ENCODE measurements at places on chromosomes 12 and 14. TPM values are rescaled to one million over a fixed set of nuclear protein-coding genes. Genes with fewer than 3 reads are reported as not detected.
A peak's percentile ranks its signal among the peaks of the same experiment; 100 is the strongest.

GRCh38 chr14:71508901-71509300, 423.3 kb upstream of the RGS6 start:
- no peak overlapping the region for H3K27ac ChIP-seq
- H3K27me3 ChIP-seq, result no peaks in the 10 kb centered on the region
- peaks cover 11% of the 10 kb centered on the region for H3K4me1 ChIP-seq
- H3K4me3 ChIP-seq, result no peak overlapping the region
- DNase-seq, result no peak

Gene IQSEC3
- total RNA-seq, result 8.8 TPM

- no peak for DNase-seq
- no peaks in the 10 kb centered on the region for H3K27me3 ChIP-seq
- H3K4me1 ChIP-seq, result peaks cover 17% of the 10 kb centered on the region
- H3K4me3 ChIP-seq, result no peak overlapping the region
- H3K27ac ChIP-seq, result no peak overlapping the region
- H3K36me3 ChIP-seq, result no peaks in the 10 kb centered on the region
Observed at GRCh38 chr14:37655418-37655817, 60.0 kb downstream of the TTC6 start.

Gene IL26
- not detected for total RNA-seq

DNA sequence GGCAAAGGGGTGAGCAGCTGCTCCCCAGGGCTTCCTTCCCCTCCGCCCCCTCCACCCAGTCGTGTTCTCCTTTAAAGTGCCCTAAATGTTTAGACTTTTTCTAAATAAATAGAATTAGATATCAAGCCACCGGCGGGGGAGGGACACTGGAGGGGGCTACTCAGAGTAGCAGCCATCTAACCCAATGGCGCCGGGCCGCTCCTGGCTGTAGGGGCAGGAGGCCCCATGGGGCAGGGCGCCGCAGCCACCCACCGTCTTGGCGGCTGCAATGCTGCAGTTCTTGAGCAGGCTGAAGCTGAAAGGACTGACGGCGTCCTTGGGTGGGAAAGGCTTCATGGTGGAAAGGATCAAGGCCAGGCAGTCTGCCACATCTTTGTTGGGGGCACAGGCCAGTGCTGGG, 13.1 kb downstream of the SLC39A5 start:
- H3K4me3 ChIP-seq, result no peak overlapping the region
- no peak overlapping the region for H3K27ac ChIP-seq
- H3K27me3 ChIP-seq, result no peaks in the 10 kb centered on the region
- no peaks in the 10 kb centered on the region for H3K4me1 ChIP-seq

DNA sequence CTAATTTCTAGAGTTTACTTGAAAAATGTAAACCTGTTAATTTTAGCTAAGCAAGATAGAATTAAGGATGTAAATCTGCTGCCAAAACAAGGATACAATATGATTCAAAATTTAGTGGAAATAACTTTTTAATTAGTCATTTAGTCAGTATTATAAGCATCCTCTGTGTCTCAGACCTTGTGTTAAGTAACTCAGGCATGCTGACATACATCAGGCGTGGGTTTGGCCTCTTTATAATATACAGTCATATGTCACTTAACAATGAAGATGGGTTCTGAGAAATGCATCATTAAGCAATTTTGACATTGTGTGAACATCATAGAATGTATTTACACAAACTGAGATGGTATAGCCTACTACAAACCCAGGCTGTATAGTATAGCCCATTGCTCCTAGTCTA, 386.9 kb downstream of the ZFP36L1 start:
- no peak overlapping the region for H3K4me3 ChIP-seq
- peak overlapping the region; percentile 36 for H3K27ac ChIP-seq
- H3K27me3 ChIP-seq, result no peaks in the 10 kb centered on the region
- H3K4me1 ChIP-seq, result peaks cover 61% of the 10 kb centered on the region
- no peak for DNase-seq

DNA sequence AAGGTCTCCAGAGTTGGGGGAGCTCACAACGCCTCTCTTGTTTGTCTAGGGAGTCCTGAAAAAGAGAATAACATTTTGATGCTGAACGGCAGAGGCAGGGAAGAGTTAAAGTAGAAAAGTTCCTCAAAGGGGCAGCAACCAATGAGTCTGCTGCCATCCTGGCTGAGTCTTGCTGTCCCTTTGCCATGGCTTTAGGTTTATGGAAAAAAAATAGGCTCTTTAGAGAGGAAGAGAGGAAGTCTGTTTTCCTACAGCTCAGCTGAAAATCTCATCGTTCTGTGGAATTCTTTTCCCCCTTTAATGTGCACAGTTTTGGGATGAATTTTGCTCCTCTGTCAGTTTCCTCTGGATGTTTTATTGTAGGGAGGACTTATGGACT, 314.8 kb upstream of the TBX3 start:
- H3K27ac ChIP-seq, result peak overlapping the region; percentile 98
- no peaks in the 10 kb centered on the region for H3K27me3 ChIP-seq
- peaks cover 82% of the 10 kb centered on the region for H3K4me1 ChIP-seq
- no peak for DNase-seq
- H3K4me3 ChIP-seq, result no peak overlapping the region

DNA sequence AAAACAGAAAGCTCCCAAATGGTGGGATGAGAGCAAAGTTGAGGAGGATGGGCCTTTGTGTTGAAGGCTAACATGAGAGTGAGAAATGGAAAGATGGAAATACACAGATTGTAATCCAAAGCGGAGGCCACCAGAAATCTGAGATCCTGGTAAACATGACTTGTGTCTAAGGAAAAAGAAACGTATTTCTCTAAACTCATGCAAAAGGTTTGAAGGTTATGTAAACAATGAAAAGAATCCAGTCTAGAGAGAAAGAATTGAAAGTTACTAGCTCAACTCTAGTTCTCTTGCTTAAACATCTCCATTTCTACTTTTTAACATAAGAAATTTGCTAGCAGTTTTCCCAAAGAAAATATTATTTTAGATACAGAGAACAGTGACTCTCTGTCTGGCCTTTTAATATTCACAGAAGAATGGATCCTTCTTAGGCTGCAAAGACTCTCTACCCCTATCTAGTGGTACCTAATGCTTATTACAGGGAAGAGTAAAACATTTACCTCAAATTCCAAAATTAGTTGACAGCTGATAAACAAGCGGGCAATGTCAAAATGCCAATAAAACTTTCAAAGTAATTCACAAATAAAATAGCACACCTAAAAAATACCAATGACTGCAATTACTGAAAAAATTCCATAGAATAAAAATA, 75.8 kb upstream of the SOX5 start:
- H3K27me3 ChIP-seq, result no peaks in the 10 kb centered on the region
- DNase-seq, result no peak
- no peak overlapping the region for H3K4me3 ChIP-seq
- H3K36me3 ChIP-seq, result no peaks in the 10 kb centered on the region

Gene ISM2
- 0.24 TPM for total RNA-seq

DNA sequence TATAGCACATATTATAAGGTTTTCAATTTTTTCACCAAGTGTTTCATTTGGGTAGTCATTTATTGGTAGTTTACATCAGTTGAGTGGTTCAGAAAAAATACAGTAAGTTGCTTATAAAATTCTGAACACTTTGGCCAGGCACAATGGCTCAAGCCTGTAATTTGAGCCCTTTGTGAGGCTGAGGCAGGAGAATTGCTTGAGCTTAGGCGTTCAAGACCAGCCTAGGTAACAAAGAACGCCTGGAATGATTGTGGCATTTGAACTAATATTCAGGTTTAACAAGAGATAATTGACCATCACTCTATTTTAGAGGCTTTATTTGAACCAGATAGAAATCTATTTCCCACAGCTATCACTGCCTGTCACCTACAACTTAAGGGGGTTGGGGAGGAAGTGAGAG, 22.7 kb downstream of the HIF1A start:
- no peak overlapping the region for H3K4me3 ChIP-seq
- H3K36me3 ChIP-seq, result peaks cover 9% of the 10 kb centered on the region
- DNase-seq, result no peak
- H3K4me1 ChIP-seq, result peaks cover 35% of the 10 kb centered on the region

DNA sequence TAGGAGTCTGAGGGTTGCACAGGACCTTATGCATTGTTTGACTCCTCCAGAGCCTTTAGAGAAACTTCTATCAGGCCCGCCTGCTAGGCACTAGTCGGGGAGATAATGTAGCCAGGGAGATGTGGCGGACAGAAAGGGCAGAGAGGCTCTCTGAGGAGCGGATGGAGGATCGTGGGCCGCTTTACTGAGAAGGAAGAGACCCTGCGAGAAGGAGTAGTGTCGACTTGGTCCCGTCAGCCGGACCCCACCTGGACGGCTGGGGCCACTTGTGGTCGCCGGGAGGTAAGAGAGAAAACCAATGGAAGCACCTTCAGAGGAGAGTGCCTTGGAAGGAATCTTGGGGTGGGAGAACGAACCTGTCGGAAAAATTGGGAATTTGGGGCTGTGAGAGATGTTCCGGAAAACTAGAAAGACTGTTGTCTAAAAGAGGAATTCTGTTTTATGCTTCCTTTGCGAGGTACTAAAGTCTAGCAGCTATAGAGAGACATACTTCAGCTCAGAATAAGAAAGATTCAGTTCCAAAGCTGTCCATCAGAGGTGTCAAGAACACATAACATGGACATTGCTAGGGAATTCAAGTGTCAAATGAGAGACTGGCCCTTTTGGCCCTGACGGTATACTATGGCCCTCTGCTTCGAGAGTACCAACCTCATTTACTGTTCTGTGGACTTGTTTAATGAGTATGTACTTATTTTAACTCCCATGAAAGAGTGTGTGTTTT, 660 bp upstream of the MCRS1 start:
- peaks cover 17% of the 10 kb centered on the region for H3K36me3 ChIP-seq
- H3K4me3 ChIP-seq, result peak overlapping the region; percentile 97
- no peak for DNase-seq
- H3K4me1 ChIP-seq, result peaks cover 16% of the 10 kb centered on the region
- H3K27ac ChIP-seq, result peak overlapping the region; percentile 99

DNA sequence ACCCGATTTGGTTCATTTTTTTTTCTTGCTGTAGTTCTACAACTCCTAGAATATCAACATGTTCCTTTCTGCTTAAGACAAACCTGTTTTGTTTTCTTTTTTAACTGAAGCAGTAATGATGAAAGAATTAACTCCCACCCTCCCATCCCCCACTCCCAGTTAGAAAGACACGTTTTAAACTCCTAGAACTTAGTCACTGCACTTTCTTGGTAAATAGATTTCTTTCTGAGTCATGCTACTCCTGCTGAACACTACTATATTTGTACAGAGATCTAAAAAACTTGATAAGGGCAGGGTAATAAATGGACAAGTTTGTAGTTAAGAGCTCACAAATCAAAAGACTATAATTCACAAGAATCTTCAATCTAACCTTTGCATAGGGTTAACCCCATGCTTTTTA, 118.9 kb upstream of the PTPRB start:
- H3K4me3 ChIP-seq, result no peak overlapping the region
- H3K27me3 ChIP-seq, result peaks cover 40% of the 10 kb centered on the region
- peak overlapping the region; percentile 13 for H3K27ac ChIP-seq
- no peak for DNase-seq
- no peaks in the 10 kb centered on the region for H3K36me3 ChIP-seq
- H3K4me1 ChIP-seq, result peaks cover 38% of the 10 kb centered on the region

GRCh38 chr14:75476274-75476995, 45.8 kb upstream of the BATF start:
- H3K4me3 ChIP-seq, result no peak overlapping the region
- peaks cover 17% of the 10 kb centered on the region for H3K36me3 ChIP-seq
- no peaks in the 10 kb centered on the region for H3K27me3 ChIP-seq
- DNase-seq, result no peak

DNA sequence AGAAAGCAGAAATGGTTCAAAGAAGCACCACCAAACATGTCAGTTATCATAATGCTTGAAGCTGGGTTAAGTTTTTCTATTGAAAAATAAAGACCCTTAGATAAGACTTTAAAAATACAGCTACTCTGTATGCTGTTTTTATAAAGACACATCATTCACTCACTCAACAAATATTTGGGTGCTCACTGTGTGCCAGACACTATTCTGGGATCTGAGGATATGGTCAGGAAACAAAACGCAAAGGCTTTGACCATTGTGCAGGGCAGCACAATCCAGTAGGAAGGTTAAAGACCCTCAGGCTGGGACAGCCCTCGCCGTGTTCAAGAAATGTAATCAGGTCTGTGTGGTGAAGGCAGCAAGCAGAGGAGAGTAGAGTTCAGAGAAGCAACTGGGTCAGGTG, 38.0 kb upstream of the DPY19L2 start:
- DNase-seq, result no peak
- no peak overlapping the region for H3K27ac ChIP-seq
- H3K4me1 ChIP-seq, result no peaks in the 10 kb centered on the region
- peaks cover 7% of the 10 kb centered on the region for H3K27me3 ChIP-seq
- no peak overlapping the region for H3K4me3 ChIP-seq
